ENCODE measurements at places on chromosomes 12 and 14. TPM values are rescaled to one million over a fixed set of nuclear protein-coding genes. Genes with fewer than 3 reads are reported as not detected.
A peak's percentile ranks its signal among the peaks of the same experiment; 100 is the strongest.

P2RX2 gene
- total RNA-seq, result not detected

PDE3A gene
- 0.44 TPM for total RNA-seq

GPR162 gene
- 1.2 TPM for total RNA-seq

FANCM gene
- total RNA-seq, result 16.1 TPM

DNA sequence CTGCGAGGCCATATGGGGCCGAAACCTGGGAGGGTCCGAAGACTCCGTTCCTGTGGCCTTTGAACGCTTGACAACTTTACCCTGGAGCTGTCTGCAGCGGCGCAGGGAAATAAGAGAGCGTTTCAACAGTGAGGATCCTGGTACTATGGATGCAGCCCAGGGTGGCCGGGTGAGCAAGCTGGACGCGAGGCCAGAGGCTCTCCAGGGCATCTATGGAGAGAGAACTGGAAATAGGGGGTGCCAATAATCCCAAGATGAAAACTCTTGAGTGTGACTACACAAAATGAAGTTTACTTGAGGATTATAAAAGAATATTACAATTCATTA, 1.1 kb upstream of the ABCC9 start:
- H3K4me3 ChIP-seq, result peak overlapping the region; percentile 56
- no peaks in the 10 kb centered on the region for H3K4me1 ChIP-seq
- H3K36me3 ChIP-seq, result no peaks in the 10 kb centered on the region
- H3K27me3 ChIP-seq, result no peaks in the 10 kb centered on the region

Data from Caco-2 (cell line).